Glutamatergic neuron (in vitro differentiated cells): ENCODE measurements at places on chromosomes 11 and 22.

GRCh38 chr22:41425660-41426365, 20.8 kb downstream of the TOB2 start:
- DNase-seq, result no peak

GRCh38 chr11:114256967-114257286, 39.3 kb upstream of the NNMT start:
- DNase-seq, result no peak

- DNase-seq, result no peak
Measured at GRCh38 chr22:48245196-48245485, 1482.7 kb downstream of the TBC1D22A start.

GRCh38 chr22:20441631-20442484, 4.2 kb upstream of the SCARF2 start:
- DNase-seq, result no peak

DNA sequence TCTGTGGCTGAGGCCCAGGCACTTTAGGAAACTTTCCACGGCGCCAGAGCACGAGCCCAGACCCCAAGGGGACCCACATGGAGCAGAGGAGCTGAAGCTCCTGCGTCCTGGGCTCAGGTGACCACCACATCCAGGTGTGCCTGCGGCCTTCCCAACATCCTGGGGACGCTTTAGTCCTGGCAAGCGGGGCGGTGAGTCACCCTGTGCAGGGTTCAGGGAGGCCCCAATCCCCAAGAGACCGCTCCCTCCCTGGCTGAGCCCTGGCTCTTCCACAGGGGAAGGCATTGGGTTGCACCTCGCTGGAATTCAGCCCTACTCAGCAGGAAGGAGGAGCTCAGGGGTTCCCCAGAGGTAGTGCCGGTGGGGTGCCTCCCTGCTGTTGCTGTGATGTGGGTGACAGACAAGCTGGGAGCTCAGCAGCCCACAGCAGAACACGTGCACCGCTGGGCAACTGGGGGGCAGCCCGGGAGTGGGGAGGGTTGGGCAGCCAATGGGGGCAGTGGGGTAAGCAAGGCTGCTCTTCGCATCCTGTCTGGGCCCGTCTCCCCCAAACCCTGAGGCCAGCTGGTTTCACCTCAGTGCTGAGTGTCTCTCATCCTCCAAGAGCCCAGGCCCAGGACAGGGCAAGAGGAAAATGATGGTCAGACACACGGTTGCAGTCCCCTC, 802.8 kb downstream of the BRD1 start:
- no peak for DNase-seq

DNA sequence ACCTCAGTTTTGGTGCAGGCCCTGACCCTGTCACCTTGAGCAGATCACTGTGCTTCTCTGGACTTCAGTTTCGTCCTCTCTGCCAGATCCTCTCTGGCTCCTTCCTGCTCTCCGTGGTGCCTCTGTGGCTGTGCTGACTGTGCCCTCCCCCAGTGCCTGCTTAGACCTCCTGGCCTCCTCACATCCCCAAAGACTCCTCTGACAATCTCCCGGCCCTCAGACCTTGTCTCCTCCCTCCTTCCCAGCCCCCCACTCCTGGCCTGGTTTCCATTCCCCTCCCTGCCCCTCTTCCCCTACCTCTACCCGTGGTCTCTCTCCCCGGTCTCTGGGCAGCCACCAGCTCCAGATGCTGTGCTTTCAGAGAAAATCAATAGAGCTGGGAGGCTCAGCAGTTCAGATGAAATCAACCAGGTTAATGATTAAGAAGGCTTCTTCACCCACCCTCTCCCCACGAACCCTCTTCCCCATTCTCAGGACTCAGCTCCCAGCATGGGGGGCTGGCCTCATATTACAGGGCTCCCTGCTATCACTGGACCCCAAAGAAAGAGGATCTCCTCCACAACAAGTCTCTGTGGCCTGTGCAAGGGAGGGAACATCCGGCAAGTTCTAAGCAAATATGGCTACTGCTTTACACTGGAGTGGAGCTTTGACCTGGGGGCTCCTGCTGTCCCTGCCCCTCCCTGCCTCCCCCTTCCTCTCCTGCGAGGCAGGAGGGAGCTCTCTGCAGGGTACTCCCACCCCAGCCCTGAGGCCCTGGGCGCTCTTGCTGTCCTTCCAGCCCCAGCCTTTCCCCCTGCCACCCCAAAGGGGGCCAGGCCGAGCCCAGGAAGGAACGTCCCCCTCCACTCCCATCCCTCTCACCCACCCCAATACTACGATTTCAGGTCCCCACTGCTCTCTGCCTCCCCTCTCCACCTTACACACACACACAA, 8.5 kb downstream of the BACE1-AS start:
- DNase-seq, result peak; percentile 69

- no peak for DNase-seq
Measured at GRCh38 chr11:87295237-87295636, 257.5 kb downstream of the TMEM135 start.

DNA sequence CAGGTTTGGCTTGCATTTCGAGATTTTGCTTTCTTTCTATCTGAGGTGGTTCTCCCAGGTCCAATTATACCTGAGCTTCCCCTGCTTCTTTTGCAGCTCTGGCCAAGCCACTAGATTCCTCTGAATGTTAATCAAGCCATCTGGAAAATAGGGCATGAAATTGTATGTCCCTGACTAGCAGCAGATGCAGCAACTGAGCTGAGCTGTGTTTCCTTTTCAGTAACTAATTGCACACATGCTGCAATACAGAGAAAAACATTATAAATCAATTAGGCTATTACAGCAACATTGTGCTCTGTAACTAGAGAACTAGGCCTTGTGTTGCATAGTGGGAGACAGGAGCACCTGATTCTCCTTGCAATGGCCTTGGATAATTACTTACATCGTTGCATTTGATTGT, 408.3 kb downstream of the ETS1 start:
- no peak for DNase-seq

GRCh38 chr11:84455691-84456090, 1169.5 kb upstream of the CCDC90B start:
- DNase-seq, result no peak

GRCh38 chr11:7489376-7489775, 4.1 kb downstream of the OLFML1 start:
- DNase-seq, result no peak

- DNase-seq, result no peak
Measured at GRCh38 chr11:93515441-93516025, 27.7 kb downstream of the SMCO4 start.

DNA sequence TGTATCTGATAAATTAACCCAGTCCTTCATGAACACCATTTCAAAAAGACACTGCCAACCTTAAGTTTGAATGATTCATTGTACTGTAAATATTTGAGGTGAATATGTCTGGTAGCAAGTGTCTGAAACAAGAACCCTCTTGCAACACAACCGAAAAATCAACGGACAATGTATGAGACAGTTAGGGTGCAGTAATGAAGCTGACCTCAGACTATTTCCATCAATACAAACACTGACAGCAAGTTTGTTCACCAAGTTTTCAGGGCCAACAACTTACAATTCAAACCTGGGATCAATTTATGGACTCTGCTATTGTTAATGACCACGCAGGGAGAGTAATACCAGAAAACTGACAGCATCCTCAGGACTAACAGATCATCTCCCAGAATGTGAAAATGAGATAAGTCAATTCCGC, 126.3 kb downstream of the CADM1 start:
- DNase-seq, result no peak

DNA sequence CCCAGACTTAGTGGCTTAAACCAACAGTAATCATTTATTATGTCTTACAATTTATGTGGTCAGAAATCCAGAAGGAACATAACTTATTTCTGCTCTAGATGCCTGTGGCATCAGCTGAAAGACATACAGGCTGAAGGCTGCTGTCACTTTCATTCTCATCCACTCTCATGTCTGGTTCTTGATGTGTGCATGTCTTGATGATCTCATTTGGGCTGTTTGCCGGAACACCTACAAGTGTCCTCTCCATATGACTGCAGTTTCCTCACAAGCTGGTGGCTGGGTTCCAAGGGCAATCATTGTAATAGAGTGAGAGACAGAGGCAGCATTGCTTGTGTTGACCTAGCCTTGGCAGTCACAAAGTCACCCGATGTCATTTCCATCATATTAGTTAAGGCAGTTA, 1375.9 kb upstream of the RAG2 start:
- DNase-seq, result no peak

DNA sequence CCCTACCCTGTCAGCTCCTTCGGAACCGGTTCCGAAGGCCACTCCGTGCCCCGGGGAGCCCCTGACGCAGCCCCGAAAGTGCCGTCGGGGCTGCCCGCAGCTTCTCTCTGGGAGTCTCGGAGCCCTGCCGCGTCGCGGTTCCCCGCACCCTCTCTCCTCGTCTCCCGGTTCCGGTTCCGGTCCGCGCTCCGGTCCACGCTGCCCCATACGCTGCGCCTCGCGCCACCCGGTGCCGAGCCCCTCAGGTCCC, 618 bp downstream of the MTA2 start:
- DNase-seq, result no peak

GRCh38 chr11:12157241-12157661, 46.9 kb downstream of the MICAL2 start:
- no peak for DNase-seq

GRCh38 chr11:125348674-125349309, 147.3 kb downstream of the FEZ1 start:
- peak; percentile 91 for DNase-seq
